ENCODE measurements at places on chromosomes 6 and 20.

GRCh38 chr6:87968435-87969278, 79.0 kb upstream of the SPACA1 start:
- no peak for DNase-seq

DNA sequence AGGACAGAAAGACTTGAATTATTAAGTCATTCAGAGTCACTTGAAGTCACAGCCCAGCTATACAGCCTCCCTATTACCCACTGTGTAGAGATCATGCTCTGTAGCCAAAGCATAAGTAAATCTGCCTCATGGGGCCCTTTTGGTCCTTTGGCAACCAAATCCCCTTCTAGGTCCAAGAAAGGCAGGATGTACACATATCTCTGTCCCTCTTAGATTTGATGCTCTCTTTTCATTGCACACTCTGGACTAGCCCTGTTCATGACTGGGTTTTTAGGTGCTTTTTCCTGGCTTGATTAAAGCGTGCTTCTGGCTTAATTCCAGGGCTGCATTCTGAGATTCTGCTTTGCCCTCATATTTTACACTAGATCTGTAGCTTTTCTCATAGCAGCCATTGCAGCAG, 296.8 kb downstream of the TENT5A start:
- DNase-seq: no peak

DNA sequence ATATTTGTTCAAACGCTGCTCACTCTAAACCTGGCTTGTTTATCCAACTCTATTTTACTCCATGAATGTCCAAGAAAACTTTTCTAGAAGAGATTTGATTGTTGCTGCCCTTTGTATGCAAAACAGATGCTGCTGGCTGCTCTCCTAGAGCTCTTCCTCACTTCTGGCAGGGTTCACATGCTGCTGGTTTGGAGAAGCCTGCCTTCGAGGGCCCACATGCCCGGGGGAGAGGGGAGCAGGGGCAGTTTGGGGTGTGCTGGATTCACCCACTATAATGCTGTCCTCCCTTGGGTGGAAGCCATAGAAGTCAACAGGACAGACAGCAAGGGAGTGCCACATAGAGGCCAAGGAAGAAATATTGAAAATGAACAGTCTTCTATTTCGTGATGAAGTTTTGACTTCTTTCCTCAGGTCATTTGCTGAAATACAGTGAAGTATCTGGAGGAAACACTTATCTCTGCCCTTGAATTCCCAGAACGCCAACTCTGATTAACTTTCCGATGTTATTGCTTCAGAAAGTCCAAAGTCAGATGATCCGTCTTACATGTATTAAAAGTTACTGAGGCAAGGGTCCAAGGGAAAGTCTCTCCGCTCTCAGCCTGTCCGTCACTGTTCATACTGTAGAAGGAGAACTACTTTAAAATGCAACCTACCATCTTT, 32.4 kb downstream of the LY86 start:
- DNase-seq: no peak

GRCh38 chr20:48959899-48960550, 38.5 kb downstream of the ARFGEF2 start:
- DNase-seq: no peak

DNA sequence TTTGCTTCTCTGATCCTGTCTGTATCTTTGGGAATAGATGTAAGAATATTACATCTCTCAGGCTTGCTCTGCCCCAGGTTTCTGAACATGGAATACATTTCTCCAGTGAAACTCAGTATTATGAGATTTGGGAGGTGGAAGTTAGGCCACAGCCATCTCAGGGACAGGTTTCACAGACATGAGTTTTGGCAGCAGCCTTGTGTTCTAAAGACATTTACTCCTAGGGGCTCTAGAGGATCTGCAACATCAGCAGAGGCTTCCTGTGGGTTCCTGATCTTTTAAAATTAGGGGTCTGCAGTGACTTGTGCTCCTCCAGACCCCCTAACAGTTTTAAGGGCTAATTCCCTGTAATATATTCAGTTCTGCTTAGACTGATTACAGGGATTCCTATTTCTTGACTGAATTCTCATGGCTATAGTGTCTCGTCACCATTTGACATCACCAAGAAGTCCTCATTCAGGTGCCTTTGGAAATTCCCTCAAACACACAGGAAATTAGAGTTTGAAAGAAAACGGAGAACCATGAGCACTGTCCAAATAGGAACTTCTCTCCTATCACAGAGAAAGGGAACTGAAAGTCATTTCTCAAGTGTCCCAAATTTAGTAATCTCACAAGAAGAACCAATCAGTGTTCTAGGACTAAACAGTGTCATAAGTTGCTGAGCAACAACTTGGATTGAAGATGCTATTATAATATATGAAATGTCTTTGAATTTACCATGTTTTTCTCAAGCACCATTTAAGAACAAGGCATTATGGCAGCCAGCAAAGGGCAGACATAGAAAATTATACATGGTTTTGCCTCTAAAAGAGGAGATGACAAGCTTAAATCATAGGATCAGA, 2.5 kb upstream of the HLA-DRA start:
- no peak for DNase-seq

DNA sequence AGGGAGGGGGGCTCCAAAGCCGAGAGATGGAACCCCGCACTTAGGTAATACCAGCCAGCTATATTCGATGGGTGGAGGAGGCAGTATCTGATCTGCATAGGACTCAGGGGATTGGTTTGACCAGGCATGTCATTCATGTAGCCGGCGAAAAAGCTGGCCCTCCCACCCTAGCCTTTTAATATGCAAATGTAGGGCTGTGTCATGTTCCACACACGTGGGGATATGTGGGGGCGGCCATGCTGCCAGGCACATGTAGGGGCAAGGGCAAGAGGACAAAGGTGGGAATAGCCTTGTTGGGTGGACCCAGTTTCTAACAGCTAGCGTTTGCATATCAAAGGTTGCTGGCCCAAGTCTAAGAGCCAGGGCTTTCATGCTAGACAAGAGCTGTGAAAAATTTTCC, 39.1 kb upstream of the DDR1 start:
- no peak for DNase-seq

- no peak for DNase-seq
Measured at GRCh38 chr20:1915725-1916124, 20.5 kb downstream of the SIRPA start.

Data from hypothalamus (tissue), 51 donors.